ENCODE measurements at places on chromosomes 1 and 21.

- DNase-seq, result no peak
These were observed 207.4 kb upstream of the RUNX1 start for GRCh38 chr21:35256468-35256988.

- DNase-seq, result no peak
These were observed 59.0 kb downstream of the IRF2BP2 start for GRCh38 chr1:234551032-234551378.

DNA sequence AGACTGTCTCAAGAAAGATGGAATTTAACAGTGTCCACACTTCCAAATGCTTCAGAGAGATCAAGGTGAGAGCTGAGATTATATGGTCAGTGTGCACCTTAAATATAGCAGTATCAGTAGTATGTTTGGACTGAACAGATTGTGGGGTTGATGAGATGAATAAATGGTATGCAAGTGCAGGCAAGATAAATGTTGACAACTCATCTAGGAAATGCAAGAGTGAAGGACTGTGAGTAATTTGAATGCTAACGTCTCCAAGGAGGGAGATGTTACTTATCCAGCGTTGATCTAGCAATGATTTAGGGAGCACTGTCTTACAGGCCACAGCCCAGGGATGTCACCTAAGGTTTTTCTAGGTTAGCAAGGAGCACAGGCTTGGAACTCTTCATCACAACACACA, 170.7 kb upstream of the GALNT2 start:
- DNase-seq, result no peak

DNA sequence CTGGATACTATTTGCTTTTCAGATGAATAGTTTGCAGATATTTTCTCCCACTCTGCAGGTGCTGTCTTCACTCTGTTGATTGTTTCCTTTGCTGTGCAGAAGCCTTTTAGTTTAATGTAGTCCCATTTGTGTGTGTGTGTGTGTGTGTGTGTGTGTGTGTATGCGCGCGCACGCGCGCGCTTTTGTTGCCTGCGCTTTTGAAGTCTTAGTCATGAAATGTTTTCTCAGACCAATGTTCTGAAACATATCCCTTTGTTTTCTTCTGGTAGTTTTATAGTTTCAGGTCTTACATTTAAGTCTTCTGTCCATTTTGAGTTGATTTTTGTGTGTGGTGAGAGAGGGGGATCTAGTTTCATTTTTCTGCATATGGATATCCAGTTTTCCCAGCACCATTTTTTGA, 63.5 kb downstream of the XPR1 start:
- no peak for DNase-seq

DNA sequence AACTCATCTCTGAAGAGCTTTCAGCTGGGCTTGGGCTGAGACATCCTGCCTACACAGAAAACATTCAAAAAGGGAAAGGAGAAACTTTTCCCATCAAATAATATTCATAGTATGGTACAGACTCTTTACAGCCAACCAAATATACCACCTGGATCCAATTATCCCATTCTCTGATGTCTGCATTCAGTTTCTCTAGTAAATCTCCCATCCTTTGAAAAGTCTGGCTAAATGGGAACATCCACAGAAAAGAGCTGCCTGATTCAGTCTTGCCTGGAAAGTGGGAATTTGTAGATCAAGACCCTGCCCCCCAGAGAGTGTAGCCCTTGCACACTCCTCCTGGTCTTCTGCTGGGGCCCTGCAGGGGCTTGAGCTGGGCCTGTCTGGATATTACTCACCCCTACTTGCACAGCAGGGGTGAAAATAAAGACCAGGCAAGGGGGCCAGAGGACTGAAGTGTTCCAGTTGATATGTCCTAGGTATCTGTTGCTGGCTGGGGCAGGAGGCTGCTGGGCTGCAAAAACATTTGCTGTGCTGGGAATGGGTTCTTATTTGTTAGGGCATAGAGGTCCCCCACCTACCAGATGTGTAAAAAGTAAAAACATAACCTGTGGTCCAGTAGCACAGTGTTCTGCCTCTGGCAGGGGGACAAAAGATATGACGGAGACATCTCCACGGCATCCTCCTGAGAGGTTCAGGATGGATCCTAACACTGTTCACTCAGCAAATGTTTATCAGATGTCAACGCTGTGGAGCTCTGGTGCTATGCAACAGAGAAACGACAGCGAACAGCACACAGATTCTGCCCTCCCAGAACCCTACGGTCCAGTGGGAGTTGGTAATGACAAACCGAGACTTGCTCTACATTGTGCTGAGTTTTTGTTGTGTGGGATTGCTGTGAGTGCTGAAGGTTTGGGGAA, 140.3 kb downstream of the PLXNA2 start:
- DNase-seq, result no peak

- DNase-seq, result no peak
These were observed 79.9 kb downstream of the UCK2 start for GRCh38 chr1:165907256-165907857.

GRCh38 chr1:113282893-113283285, 107.4 kb upstream of the MAGI3 start:
- no peak for DNase-seq

GRCh38 chr1:200893411-200893901, 1.2 kb upstream of the INAVA start:
- DNase-seq, result no peak

GRCh38 chr1:46613661-46614603, 2.7 kb downstream of the MOB3C start:
- DNase-seq, result peak; percentile 25

DNA sequence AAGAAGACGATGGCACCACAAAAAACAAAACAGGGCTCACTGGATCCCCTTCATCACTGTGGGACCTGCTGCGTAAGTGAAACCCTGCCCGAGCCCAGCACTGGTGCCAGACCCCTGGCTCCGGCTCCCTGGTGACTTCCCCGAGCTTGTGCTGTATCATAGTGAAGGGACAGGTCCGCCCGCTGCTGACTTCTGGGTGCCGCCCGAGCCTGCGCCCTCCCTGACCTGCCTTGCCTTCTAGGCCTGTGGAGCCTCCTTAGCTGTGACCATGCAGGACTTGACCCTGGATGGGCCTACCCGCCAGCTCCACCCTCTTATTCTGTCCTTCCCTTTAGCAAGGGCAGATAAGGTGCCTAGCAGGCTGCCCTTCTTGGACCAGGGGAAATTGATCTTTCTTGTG, 7.9 kb downstream of the TEX35 start:
- no peak for DNase-seq

DNA sequence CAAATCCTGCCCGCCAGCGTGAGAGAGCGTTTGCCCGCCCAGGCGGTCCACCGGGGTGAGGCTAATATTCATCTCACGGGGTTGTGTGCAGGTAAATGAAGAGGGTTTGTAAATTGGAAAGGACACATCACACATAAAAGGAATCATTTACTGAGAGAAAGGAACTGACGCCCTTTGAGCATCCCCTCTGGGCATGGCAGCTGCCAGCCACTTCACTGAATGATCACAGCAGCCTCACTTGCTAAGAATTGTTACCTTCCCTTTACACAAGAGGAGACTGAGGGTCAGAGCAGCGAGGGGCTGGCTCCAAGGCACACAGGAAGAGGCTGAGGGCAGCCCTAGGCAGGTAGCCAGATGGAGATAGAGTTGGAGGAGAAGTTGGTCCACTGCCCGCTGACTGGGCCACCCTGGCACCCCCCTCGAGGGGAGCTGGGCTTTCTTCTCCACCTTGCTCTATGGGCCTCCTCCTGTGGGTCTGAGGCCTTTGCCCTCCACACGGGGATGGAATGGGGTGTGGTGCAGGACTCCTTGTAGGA, 96.0 kb downstream of the FOXD2 start:
- no peak for DNase-seq

- peak; percentile 9 for DNase-seq
These were observed 202.1 kb downstream of the NCAM2 start for GRCh38 chr21:21200103-21200938.

DNA sequence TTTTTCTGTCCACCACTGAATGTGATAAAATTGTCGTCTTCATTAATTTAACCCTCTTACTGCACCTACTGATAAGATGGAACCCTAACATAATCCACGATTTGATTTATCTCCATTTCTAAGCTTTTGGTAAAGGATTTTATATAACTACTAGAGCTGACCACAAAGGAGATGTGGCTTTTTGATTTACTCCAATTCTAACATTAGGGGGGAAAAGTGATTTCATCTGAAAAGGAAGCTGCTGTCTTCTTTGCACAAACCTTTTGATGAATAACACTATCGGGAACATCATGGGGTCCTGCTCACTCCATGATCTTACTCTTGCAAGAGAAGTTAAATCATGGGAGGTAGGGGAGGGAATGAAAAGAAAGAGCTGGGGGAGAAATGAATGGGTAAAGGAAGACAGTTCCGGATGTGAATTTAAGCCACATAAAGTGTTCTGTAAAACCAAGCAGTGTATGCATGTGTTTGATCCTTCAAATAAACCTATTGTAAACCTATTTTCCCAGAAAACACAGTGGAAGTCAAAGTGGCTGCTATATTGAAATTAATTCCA, 161.8 kb downstream of the GABPA start:
- DNase-seq, result no peak

DNA sequence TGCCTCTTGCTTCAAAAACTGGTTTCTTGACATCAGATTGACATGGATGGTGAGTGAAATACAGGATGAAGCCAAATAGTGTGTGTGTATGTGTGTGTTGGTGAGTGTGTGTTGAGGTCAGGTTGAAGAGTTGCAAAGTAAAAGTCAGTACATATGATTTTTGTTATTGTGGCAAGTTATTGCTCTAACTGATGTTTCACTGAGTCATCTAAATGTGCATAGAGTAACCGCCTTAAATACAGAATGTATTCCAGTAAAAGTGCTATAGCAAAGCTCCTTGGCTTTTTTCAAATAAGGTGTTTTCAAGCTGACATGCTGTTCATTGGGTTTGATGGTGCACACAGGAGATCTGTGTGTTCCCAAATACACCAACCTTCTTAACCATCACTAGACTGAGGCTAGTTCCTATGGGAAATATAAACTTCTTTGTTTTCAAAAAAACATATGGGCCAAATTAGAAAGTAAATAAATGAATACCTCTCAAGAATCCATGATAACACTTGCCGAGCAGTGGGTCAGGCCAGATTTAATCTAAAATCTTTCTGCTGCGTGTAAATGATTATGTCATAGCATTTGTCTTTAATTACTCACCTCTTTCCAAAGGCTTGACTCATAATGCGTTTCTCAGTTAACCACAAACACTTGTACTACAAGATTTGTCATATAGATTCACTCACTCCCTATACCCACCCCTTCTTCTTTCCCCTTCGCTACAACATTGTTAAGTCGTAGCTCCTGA, 151.1 kb downstream of the LYPLAL1 start:
- peak; percentile 55 for DNase-seq

- no peak for DNase-seq
These were observed 39.7 kb downstream of the ZC3H11B start for GRCh38 chr1:219573158-219573557.

DNA sequence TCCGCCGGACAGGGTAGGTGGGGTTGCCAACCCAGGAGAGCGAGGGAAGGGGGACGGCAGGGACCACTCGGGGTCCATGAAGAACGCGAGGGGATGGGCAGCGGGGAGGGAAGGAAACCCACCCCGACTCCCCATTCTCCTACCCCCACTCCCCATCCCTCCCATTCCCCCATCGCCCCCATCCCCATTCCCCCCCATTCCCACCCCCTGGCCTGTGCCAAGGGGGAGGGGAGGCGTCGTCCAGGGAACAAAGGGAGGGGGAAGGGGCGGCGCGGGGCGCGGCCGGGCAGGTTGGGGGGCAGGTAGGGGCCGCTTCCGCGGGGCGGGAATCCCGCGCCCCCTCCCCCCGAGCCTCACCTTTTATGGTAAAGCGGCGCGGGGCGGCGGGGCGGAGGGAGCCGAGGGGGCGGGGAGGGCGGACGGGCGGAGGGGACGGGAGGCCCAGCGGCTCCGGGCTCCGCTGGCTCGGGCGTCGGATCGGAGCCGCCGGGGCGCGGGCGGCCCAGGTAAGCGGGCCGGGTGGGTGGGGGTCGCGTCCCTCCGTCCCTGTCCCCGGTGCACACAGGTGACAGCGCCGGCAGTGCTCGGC, at the start of gene FBLIM1:
TSS of gene FBLIM1 (plus strand) at position 453 of the 589 bp plus-strand sequence. CDS start 6,189 bp downstream, outside the sequence.
- DNase-seq, result no peak

DNA sequence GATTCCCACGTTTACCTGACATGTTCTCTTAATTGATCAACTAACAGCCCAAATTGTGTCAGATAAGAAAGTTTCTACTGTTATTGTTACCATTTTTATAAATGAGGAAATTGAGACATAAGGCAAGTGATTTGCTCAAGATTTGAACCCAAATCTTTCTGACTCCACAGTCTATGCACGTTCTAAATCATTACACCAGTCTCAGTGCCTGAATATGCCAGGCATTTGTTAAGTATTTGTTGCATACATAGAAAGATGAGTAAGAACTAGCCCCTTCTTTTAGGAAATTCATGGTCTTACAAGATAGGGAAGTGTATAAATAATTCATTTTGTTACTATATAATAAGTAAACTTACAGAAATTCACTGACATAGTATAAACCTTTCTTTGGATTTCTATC, 7.1 kb upstream of the CD101 start:
- DNase-seq, result no peak

- no peak for DNase-seq
These were observed 15.6 kb downstream of the IGFN1 start for GRCh38 chr1:201206176-201206575.

DNA sequence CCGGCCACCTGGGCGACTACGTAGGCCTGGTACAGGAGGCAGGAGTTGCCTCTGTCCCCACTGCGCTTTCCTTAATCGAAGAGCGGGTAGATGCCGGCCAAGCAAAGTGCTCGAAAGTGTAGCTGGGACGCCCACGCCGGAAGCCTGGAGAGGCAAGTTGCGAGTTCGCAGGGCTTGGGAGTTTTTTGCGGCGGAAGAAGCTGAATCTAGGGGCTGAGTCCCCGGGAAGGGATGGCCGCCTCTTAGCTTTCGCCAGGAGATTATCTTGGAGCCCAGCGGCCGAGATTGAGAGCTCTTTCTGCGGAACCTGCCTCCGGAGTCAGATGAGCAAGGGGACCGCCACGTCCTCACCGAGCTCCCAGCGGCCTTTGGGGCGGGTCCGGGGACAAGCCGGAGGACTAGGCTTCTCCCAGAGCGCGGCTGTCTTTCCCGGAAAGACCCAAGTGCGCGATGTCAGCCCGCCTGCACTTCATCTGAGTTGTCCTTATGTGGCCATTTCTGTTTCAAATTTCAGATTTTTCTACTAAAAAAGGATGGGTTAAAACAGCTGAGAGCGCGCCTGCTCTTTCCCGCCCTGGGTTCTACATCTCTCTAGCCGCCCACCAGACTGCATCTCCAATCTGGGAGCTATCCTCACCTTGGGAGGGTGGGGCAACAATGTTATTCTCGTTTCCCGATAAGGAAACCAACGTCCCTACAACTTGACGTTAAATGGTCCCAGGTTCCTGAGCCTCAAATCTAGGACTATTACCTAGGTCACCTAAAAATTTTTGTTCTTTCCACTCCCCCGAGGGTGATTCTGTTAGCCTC, 12.4 kb upstream of the TBX15 start:
- DNase-seq, result peak; percentile 40

DNA sequence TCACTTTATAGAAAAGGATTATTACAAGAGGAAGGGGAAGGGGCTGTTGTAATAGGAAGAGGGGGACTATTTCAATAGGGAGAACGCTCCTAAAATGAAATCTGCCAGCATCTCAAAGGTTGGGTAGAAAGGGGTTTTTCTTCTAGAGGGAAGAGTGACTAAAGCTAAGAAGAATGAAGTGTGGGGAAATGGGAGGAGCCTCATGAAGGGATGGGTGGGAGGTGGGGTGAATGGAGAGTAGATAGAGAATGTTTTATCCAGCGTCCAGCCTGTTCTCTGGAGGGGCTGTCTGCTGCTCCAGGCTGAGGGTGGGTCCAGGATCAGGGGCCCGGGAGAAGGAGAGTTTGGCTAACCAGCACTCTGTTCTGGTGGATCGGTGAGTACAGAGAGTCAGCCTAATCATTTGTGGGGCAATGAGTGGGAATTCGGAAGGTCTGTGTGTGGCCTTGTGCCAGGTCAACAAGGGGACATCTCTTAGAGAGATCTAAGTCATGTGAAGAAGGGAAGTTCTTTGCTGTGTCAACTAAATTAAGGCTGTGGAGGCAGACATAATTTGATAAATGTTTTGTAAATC, 25.2 kb downstream of the VN1R5 start:
- DNase-seq, result no peak

Data from activated T-cell treated with anti-CD3 and anti-CD28 coated beads, Interleukin-2, amount 50 U/mL, for 72 hours (primary cell).